ENCODE measurements at places on chromosomes 3 and 15. TPM values are rescaled to one million over a fixed set of nuclear protein-coding genes. Genes with fewer than 3 reads are reported as not detected.

NR1I2 gene
- not detected for total RNA-seq

SEMA6D gene
- not detected for total RNA-seq

STARD5 gene
- total RNA-seq: 7.9 TPM

ZNF660 gene
- total RNA-seq: not detected

KBTBD13 gene
- total RNA-seq: not detected

CHRNA7 gene
- total RNA-seq: not detected

CCR9 gene
- not detected for total RNA-seq

NR2C2 gene
- 64.4 TPM for total RNA-seq

A4GNT gene
- total RNA-seq: not detected

HEG1 gene
- 44.6 TPM for total RNA-seq

CIAO2A gene
- total RNA-seq: 62.5 TPM

LHFPL4 gene
- not detected for total RNA-seq

VPS13C gene
- 83.1 TPM for total RNA-seq

TTLL13 gene
- total RNA-seq: 0.20 TPM

SCN11A gene
- 0.03 TPM for total RNA-seq

DCBLD2 gene
- 2.5 TPM for total RNA-seq

ACTC1 gene
- total RNA-seq: not detected

NEK10 gene
- 0.53 TPM for total RNA-seq

PRR20G gene
- not detected for total RNA-seq

ZDHHC23 gene
- total RNA-seq: 2.8 TPM

MAGEF1 gene
- 5.3 TPM for total RNA-seq

RNU5B-1 gene
- total RNA-seq: not detected

MUC20 gene
- total RNA-seq: 2.7 TPM

MFAP1 gene
- 26.1 TPM for total RNA-seq

NR2E3 gene
- total RNA-seq: not detected

MAP1A gene
- 6.5 TPM for total RNA-seq

C15orf39 gene
- total RNA-seq: 47.1 TPM

TM6SF1 gene
- total RNA-seq: 15.2 TPM

SKOR1 gene
- 0.30 TPM for total RNA-seq

SEC22A gene
- 19.0 TPM for total RNA-seq

CFAP161 gene
- not detected for total RNA-seq

WDR49 gene
- total RNA-seq: 0.24 TPM

ACTRT3 gene
- 0.10 TPM for total RNA-seq

CD47 gene
- 162 TPM for total RNA-seq
